ENCODE measurements at places on chromosomes 16 and 17.

DNA sequence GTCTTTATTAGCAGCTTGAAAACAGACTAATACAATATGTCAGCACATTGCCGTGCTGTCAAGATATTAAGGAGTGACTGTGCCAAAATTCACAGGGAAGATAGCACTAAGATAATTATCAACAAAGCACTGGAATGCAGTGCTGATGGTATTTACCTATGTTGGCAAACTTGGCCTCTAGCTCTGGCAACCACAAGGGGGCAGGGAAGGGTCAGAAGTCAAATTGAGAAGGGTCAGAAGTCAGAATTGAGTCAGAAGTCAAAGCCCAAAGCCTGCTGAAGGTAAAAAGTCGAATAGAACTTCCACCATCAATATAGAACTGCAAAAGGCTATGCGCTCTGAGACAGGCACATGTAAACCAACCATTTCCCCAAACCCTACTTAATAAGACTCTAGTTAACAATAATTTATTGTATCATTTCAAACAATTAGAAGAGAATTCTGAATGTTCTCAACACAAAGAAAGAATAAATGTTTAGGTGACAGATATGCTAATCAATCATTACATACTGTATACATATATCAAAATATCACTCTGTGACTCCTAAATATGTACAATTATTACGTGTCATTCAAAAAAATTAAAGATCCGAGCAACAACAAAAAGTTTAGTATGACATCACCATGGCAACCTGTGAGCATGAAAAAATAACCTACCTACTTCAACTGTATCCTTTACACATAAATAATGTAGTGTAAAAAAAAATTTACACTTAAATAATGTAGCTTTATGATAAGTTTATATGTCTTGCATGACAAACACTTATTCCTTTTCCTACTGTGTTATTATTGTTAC, 916.1 kb downstream of the KCNJ2 start:
- DNase-seq: no peak

GRCh38 chr17:81203136-81203535, 19.6 kb downstream of the CEP131 start:
- DNase-seq: no peak

- no peak for DNase-seq
Measured at GRCh38 chr17:53626286-53626685, 196.4 kb upstream of the KIF2B start.

DNA sequence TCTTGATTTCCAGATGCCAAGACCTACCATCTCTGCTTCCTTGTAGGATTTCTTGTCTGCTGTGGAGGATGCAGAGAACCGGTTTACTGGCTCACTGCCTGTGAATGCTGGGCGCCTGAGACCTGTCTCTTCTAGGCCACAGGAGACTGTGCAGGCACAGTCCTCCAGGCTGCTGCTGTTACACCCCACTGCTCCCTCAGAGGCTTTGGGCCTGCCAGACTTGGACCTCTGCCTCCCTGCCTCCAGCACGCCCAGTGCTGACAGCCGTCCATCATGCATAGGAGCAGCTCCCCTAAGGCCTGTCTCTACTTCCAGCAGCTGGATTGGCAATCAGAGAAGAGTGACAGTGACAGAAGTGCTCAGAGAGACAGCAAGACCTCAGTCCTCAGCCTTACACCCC, 6.1 kb downstream of the HROB start:
- no peak for DNase-seq

DNA sequence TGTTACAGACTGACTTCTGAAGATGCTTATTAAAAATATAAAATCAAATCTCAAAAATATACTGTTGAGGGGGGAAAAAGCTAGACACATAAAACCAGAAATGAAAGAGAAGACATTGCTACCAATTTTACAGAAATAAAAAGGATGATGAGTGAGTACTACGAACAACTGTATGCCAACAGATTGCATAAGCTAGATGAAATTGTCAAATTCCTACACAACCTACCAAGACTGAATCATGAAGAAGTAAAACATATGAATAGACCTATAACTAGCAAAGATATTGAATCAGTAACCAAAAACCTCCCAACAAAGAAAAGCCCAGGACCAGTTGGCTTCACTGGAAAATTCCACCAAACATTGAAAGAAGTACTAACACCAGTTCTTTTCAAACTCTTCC, 3.5 kb upstream of the CAPNS2 start:
- no peak for DNase-seq

GRCh38 chr17:38663964-38664644, 10.7 kb downstream of the EPOP start:
- DNase-seq: no peak

DNA sequence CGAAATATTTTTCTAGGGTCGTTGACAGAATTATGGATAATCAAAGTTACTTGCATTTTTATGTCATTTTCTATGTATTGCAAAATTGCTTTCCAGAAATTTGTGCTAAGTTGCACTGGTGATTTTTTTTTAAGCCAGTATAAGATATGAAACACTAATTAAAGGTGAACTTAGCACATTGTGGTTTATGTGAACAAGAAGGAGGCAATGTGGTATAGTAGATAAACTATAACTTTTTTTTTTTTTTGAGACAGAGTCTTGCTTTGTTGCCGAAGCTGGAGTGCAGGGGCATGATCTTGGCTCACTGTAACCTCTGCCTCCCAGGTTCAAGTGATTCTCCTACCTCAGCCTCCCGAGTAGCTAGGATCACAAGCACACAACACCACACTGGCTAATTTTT, 13.2 kb downstream of the DGKE start:
- no peak for DNase-seq

GRCh38 chr17:44492706-44493272, 10.4 kb downstream of the GPATCH8 start:
- no peak for DNase-seq

DNA sequence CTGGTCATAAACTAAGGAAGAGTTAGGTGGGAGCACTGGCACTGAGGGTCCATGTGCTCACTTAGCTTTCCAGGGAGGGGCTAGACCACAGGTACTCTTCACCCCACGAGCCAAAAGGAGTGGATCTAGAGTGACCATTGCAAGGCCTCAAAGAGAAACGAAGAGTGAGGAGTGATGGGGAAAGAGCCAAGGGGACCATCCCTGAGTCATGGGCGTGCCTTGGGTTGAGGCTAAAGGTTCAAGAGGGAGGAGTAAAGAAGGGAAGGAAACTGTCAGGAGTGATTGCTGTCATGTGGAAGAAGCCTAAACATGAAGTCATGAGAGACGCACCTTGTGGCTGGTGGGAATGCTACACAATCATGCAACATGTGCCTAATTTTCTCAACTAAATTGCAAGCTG, 141.0 kb downstream of the CDH13 start:
- no peak for DNase-seq

DNA sequence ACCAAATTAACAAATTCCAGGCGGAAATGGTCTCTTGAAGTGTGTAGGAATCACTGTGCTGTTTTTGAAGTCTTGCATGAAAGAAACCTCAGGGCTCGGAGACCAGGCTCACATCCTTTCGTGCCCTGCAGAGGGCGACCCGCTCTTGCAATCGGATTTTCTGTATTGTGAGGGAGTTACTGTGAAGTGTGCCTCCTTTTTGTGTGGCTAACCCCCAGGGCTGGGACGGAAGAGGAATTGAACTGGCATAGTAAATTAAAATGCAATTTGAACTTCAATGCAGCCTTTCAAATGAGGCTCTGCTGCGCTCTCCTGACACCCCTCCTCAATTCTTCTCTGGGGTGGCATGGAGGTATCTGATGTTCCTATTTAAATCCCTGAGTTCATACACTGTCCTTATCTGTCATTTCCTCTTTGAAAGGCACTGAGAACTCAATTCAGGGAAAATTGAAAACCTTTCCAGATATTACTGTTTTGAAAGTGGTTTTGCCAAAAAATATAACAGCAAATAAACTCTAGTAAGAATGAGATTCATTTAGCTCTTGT, 51.5 kb upstream of the MGAT5B start:
- DNase-seq: peak; percentile 54

GRCh38 chr16:61146429-61146828, 889.8 kb downstream of the CDH8 start:
- no peak for DNase-seq

- no peak for DNase-seq
Measured at GRCh38 chr16:66113223-66113622, 253.3 kb upstream of the CDH5 start.

DNA sequence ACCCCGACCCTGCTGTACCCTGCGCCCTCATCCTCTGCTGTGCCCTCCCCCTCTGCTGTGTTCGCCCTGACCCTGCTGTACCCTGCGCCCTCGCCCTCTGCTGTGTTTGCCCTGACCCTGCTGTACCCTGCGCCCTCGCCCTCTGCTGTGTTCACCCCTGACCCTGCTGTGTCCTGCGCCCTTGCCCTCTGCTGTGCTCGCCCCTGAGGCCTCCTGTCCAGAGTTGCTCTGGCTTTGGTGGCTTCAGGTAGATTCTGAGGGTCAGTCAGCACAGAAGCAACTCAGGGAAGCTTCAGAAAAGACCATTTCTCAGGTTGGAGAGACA, 11.5 kb downstream of the ZNF276 start:
- no peak for DNase-seq

GRCh38 chr17:83065660-83066542, 13.5 kb upstream of the METRNL start:
- no peak for DNase-seq

GRCh38 chr16:51228097-51228659, 77.1 kb upstream of the SALL1 start:
- DNase-seq: no peak

DNA sequence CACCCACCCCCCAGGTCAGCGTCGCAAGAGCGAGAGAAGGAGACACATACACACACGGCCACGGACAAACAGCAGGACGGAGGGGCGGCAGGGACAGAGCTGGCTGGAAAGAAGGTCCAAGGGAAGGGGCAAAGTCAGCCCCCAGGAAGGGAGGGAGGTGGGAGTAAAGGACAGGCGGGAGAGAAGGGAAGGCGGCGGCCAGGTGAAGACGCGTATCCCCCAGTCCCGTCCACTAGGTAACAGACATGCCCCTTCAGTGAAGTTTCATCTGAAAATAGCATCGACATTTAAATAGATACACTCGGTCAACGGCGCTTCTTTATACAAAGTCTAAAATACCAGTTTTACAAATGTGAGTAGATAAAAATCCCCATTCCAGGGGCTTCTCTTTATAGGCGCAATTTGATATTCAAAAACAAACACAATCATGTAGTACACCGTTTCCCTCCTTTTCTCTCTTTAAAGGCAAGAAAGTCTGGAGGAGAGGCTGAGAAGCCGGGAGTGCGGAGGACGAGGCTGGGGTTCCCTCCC, 4.5 kb downstream of the CBX8 start:
- DNase-seq: no peak

- DNase-seq: no peak
Measured at GRCh38 chr16:638034-638543, 2.0 kb upstream of the METTL26 start.

DNA sequence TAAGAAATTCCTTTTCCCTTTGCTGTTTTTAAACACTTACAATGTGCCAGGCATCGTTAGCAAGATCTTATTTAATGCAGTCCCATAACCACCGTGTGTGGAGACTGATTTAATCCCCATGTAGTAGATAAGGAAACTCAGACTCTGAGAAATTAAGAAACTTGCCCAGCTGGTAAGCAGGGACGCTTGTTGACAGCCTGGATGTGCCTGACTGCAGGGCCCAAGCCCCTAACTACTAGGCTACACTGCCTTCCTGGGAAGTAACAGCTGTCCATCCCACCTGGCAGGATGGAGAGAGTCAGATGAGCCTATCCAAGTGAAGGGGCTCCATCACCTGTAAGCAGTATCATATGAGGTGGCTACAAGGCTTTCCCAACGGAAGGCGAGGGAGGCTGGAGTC, 23.1 kb downstream of the CDK5RAP3 start:
- DNase-seq: no peak

DNA sequence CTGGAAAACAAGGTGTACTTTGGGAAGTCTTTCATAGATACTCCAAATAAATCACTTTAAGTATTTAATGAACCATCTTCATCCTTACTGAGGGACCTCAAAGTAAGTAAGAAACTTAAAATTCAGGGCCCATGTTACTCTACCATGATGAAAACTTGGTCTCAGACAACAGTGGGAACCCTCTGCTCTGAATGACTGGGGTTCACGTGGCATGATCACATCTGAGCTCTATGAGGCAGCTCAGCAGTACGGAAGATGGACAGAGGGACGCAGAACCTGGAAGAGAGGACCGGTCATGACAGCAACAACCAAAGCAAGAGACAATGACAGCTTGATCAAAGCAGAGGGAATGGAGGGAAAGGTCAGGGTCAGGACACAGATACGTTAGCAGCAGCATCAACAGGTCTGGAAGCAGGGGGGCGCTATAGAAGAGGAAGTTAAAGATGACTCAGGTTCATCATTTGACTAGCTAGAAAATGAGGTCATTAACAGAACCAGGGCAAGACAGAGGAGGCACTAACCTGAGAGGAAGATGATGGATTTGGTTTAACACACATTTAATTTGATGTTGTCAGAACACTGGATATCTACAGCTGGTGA, 9.5 kb downstream of the XPO6 start:
- peak; percentile 48 for DNase-seq

DNA sequence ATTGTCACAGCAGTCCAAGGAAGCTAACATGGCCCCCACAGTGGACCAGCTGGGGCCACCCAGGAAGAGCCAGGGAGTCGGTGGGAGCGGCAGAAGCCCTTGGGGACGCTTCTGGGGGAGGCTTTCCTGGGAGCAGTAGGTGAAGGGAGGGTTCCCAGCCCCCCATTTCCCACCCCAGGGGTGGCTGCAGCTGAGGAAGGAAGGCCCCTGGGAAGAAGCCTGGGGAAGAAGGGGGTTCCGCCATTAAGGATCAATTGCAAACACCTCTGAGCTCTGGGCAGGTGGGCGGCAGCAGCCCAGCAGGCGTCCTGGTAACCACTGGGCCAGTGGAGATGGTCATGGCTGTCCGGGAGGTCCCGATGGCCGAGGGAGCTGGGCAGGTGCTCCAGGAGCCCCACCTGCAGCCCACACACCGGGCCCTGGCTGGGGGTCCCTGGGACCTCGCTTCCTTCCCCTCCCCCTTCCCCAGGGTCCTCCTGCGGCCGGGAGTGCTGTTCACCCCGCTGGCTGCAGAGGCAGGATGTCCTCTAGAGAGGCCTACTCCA, 592 bp upstream of the PERCC1 start:
- no peak for DNase-seq

GRCh38 chr17:45653616-45654015, 130.5 kb upstream of the CRHR1 start:
- no peak for DNase-seq

GRCh38 chr17:81117672-81118198, 47.6 kb upstream of the PVALEF start:
- DNase-seq: no peak

GRCh38 chr17:8141045-8141444, 11.2 kb downstream of the PER1 start:
- no peak for DNase-seq

DNA sequence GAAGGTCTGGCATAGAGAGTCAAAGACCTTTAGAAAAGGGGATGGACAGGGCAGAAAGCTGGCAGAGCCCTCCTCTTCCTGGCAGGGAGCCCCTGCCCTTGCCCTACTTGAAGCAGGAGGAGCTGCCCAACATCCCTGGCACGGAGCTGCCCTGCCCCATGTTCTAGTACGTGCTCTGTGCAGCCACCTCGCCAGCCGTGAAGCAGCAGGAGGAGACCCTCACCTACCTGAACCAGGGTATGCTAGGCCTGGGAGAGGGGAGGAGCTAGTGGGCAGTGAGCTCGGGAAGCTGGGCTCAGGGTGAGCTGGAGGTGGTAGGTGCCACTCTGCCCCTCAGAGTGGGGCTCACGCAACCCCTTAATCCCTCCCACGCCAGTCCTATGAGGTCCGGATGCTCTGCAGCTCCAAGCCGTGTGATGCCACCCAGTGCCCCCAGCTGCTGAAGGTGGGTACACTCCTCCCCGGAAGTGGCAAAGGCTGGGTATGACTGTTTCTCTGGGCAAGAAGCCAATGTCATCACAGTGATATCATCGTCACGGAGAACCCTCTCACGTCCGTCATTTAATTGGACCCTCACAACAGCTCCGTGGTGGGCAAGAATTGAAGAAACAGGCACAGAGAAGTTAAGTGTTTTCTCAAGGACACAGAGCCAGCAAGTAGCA, 12.7 kb upstream of the STAC2 start:
- peak; percentile 74 for DNase-seq
